Esophagus squamous epithelium (tissue), 5 donors: ENCODE measurements at places on chromosomes 4 and X. TPM values are rescaled to one million over a fixed set of nuclear protein-coding genes. Genes with fewer than 3 reads are reported as not detected.

DNA sequence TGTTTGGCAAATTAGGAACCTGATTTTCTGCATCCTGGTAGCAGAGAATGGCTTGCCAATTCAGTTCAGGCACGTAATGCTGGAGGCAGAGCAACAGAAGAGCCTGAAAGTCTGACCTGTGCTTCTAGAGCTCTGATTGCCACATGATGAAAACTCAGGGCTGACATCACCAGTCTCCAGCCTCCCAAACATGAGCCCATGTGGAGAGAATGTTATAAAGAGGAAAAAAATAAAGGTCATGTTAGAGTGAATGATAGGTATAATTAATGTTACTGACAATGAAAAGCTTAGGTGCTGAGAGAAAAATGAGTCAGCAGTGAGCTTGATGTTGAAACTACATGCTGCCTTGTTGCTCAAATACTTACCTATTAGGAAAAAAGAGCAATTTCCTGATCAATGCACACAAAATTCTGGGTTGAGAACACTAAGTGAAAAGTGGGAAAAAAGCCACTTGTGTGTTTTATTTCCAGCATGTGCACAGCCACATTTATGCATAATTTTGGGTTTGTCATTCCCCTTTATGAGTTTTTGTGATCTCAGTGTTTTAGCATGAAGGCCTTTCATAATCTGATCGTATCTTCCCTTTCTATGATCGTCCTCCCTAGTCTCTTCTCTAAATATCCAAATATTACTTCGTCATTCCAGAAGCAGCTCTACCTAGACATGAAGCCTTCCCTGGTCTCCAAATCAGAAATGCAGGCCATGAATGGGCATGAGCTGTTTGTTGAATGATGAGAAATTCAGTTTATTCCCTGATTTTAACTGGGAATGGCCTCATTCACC lies 113.3 kb upstream of the CPEB2 start:
- DNase-seq, result no peak

DNA sequence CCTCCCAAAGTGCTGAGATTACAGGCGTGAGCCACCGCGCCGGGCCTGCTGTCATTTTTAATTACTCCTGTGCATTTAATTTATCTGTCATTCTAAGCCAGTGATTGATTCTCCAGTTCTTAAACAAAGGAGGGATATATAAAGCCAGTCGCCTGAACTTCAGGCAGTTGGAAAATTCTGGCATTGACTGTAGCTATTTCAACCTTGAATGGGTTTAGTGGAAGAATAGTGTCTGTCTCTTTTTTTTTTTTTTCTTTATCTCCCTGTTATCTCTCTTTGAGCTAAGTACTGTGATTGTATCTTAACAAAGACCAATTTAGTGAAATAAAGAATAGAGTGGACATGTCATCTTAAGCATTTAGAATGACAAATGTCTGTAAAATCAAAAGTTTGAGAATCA lies 11.0 kb downstream of the NEIL3 start:
- DNase-seq, result no peak

- no peak for DNase-seq
Measured at GRCh38 chr4:102022343-102022742, 231.8 kb downstream of the BANK1 start.

GRCh38 chr4:121597346-121597934 lies 99.3 kb downstream of the ANXA5 start:
- no peak for DNase-seq

DNA sequence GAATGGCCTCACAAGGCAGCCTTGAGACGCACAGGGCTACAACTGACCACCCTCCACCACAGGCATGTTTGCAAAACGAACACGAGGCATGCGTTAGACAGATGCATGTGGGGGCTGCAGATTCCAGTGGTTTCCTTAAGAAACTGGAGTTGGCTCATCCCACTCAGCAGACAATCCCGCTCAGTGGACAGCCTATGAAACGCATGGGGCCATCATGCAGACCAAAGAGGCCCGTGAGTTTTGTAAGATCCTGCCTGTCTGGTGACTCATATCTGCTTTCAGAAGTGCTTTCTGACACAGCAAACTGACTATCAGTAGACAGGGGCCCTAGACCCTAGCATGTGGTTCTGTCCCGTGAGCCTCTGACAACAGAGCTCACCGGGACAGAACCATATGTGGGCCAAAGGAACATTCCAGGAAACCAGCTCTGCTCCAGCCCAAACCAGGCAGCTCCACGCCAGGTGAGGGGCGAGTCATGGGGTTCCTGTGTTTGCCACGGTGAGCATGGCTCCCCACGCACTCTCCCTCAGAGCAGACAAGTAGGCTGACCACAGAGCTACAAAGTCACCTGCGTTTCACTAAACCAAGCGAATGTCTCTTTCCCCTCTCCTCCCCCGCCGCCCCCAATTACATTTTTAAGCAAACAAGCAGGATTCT lies 74.4 kb downstream of the MTMR1 start:
- DNase-seq, result no peak

DNA sequence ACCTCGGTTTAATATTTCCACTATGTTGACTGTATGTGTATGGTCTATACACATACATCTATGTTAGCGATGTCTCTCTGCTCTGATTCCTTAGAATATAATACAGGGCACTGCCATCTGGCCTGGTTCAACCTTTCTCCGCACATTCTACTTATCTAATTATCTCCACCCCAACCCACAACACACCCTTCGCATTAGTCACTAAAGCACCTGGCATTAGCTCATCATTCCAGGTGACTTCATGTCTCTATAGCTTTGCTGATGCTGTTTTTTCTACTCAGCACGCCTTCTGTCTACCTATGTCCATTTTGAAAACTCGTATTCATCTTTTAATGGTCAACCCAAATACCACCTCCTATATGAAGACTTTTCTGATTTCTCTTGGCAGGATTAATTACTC lies 425.2 kb upstream of the RASGEF1B start:
- DNase-seq, result no peak

- no peak for DNase-seq
Measured at GRCh38 chr4:20761382-20761781, 61.1 kb downstream of the PACRGL start.

DNA sequence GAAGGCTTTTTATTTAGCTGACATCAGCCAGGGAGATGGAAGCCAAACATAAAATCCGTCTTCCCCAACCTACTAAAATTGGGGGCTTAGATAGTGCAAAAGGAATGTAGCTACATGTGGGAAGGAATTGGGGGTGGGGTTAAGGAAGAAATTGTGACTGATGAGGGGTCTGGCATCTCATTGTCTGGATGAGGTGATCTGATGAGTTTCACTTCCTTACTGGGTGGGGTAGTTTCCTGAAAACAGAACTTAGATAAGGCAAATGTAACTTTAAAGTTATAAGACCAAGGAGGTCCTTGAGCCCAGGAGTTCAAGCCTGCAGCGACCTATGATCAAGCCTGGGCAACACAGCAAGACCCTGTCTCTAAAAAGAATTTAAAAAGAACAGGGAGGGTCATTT lies 105.5 kb upstream of the NEIL3 start:
- DNase-seq, result no peak

DNA sequence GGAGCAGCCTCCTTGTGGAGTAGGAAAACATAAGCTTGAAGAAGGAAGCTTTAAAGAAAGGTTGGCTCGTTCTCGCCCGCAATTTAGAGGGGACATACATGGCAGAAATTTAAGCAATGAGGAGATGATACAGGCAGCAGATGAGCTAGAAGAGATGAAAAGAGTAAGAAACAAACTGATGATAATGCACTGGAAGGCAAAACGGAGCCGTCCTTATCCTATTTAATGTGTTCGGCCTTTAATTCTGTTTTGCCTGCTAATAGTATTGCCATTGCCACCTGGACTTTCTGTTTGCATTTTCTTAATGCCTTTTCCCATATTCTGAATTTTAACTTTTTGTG lies 1.4 kb downstream of the TCEAL1 start:
- no peak for DNase-seq

DNA sequence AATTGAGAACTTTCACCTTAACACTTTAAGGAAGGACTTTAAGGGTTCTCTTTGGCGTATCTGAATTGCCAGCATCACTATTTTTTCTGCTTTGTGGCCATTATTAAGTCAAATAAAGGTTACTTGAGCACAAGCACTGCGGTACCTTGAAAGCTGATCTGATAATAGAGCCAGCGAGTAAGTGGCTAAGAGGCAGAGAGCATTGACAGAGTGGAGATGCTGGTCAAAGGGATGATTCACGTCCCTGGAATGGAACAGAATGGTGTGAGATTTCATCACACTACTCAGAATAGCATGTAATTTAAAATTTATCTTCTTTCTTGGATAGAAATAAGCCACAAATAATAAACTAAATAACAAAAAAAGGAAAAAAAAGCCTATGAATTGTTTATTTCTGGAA lies 57.1 kb upstream of the NPFFR2 start:
- no peak for DNase-seq

SPON2 gene
- 28.1 TPM for total RNA-seq

GAGE12J gene
- total RNA-seq, result not detected

PLK4 gene
- total RNA-seq, result 11.9 TPM

ZNF711 gene
- 0.80 TPM for total RNA-seq

CFAP47 gene
- not detected for total RNA-seq
